Activated CD4-positive, alpha-beta memory T cell treated with anti-CD3 and anti-CD28 coated beads for 36 hours (primary cell): ENCODE measurements at places on chromosomes 4 and X. TPM values are rescaled to one million over a fixed set of nuclear protein-coding genes. Genes with fewer than 3 reads are reported as not detected.

The SMR3B gene
- not detected for total RNA-seq

DNA sequence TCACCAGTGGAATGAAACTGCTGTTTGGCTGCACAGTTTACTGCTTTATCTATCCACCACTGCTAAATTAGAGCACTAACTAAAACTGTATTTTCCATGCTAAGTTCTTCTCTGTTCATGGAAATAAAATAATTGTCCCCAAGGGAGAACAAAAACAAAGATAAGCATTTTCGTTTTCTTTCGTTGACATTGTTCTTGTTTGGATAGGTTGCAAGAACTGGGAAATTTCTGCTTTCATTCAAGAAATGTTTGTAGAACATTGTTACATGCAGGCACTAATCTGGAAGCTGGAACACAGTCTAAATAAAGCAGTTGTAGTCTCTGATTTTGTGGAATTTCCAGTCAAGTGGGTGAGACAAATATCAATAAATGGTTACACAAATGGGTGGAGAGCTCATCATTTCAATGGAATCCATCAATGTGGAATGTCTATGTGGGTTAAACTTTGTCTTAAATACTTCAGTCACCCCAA, 5.8 kb upstream of the CXCL8 start:
- no peaks in the 10 kb centered on the region for H3K4me1 ChIP-seq
- no peaks in the 10 kb centered on the region for H3K36me3 ChIP-seq
- H3K4me3 ChIP-seq, result no peak overlapping the region
- H3K27me3 ChIP-seq, result no peaks in the 10 kb centered on the region
- H3K27ac ChIP-seq, result no peak overlapping the region

- H3K27me3 ChIP-seq, result peaks cover 45% of the 10 kb centered on the region
- H3K4me1 ChIP-seq, result peaks cover 9% of the 10 kb centered on the region
- no peak overlapping the region for H3K27ac ChIP-seq
- H3K4me3 ChIP-seq, result no peak overlapping the region
- DNase-seq, result no peak
Measured at GRCh38 chr4:52755426-52755825, 4.2 kb upstream of the ERVMER34-1 start.

- H3K4me1 ChIP-seq, result no peaks in the 10 kb centered on the region
- H3K4me3 ChIP-seq, result no peak overlapping the region
- no peaks in the 10 kb centered on the region for H3K27me3 ChIP-seq
- H3K27ac ChIP-seq, result no peak overlapping the region
- peaks cover 7% of the 10 kb centered on the region for H3K36me3 ChIP-seq
- DNase-seq, result no peak
Measured at GRCh38 chr4:48602763-48603162, 112.7 kb downstream of the ZAR1 start.

DNA sequence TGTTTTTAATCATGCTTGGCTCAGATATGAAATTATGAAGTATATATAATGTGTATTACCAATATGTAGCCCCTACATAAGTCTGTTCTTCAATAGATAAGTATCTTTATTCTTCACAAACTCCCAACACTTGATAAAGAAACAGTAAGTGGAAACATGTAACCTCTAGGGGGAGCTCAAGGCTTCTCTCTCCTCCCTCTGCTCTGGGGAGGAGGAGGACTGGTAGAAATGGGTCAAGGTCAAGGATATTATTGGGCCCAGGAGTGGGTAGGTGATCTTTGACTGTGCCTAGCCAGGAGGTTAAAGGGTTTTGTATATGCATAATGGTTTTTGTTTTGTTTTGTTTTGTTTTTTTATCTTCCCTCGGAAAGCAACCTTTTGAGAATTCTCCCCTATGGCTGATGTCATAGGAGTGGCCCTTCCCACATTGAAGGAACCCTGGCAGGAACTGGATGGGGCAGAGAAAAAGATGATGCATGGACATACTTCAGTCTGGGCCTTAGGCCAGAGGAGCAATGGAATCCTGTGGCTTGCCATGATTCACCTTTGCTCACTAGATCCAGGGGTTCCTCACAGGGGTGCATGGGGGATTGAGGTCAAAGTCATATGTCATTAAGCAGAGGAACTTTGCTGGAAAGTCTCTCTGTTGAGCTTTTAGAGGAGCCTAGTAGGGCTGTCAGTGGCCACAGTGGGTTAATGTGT, 460.3 kb downstream of the MID1IP1 start:
- H3K27me3 ChIP-seq, result no peaks in the 10 kb centered on the region
- H3K4me3 ChIP-seq, result no peak overlapping the region
- H3K4me1 ChIP-seq, result peaks cover 54% of the 10 kb centered on the region
- DNase-seq, result peak; percentile 15
- H3K36me3 ChIP-seq, result no peaks in the 10 kb centered on the region
- peak overlapping the region; percentile 80 for H3K27ac ChIP-seq

DNA sequence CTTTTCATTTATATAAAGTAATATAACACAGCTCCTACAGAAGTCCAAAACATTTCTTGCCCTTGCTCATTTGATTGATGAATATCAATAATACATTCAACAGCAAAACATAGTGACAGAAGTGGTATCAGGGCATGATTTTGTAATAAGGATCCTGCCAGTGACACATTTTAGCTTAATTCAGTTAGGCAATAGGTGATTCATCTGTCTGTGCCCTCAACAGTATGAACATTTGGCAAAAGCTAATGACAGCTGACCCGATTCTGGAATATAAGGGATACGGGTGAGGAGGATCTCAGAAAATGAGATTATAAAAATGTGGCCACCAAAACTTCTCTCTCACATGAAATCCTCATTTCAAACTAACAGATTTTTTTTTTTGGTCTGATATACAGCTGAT, 294.0 kb downstream of the CAMK2D start:
- H3K36me3 ChIP-seq, result peaks cover 27% of the 10 kb centered on the region
- peaks cover 25% of the 10 kb centered on the region for H3K4me1 ChIP-seq
- no peaks in the 10 kb centered on the region for H3K27me3 ChIP-seq
- H3K27ac ChIP-seq, result no peak overlapping the region
- no peak overlapping the region for H3K4me3 ChIP-seq

GRCh38 chr4:158285429-158286216, 75.3 kb downstream of the TMEM144 start:
- H3K36me3 ChIP-seq, result no peaks in the 10 kb centered on the region
- DNase-seq, result no peak
- no peak overlapping the region for H3K4me3 ChIP-seq
- H3K27me3 ChIP-seq, result no peaks in the 10 kb centered on the region
- no peak overlapping the region for H3K27ac ChIP-seq
